ENCODE measurements at places on chromosomes 5 and 9. TPM values are rescaled to one million over a fixed set of nuclear protein-coding genes. Genes with fewer than 3 reads are reported as not detected.
A peak's percentile ranks its signal among the peaks of the same experiment; 100 is the strongest.

DNA sequence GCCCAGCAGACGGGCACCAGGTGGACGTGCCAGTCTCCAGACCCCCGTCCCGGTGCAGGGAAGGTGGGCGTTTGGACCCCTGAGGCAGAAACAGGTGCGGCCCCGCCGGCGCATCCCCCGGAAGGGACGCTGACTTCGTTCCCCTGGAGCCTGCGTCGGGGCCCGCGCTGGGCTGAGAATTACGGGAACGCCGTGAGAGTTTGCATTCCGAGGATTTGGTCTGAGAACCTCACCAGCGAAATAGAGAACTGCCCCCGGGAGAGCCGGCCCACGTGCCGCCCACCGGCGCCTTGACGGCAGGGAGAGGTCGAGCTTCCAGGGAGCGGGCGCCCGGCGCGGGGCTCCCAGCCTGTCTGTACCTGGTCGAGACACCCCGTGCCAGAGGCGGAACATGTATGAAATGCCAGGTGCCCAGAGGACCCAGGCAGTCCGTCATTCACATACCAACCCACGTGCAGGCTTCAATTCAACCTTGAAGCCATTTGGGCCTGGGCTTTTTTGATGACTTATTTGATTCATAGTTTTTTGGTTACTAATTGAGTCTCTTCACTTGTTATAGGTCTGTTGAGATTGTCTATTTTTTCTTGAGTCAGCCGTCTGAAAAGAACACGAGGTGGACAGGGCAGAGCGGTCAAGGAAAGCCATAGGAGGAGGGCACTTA lies 877 bp upstream of the CAMSAP1 start:
- no peak for DNase-seq
- peaks cover 67% of the 10 kb centered on the region for H3K4me1 ChIP-seq
- peak overlapping the region; percentile 54 for H3K27ac ChIP-seq
- H3K4me3 ChIP-seq: peak overlapping the region; percentile 91

GRCh38 chr9:10946676-10947410 lies 334.0 kb upstream of the PTPRD start:
- no peaks in the 10 kb centered on the region for H3K27me3 ChIP-seq
- peaks cover 3% of the 10 kb centered on the region for H3K36me3 ChIP-seq
- H3K4me3 ChIP-seq: no peak overlapping the region
- DNase-seq: no peak

GRCh38 chr5:143525176-143525575 lies 121.7 kb upstream of the NR3C1 start:
- H3K4me3 ChIP-seq: no peak overlapping the region
- no peak overlapping the region for H3K27ac ChIP-seq
- H3K36me3 ChIP-seq: no peaks in the 10 kb centered on the region
- H3K27me3 ChIP-seq: no peaks in the 10 kb centered on the region
- H3K4me1 ChIP-seq: no peaks in the 10 kb centered on the region

DNA sequence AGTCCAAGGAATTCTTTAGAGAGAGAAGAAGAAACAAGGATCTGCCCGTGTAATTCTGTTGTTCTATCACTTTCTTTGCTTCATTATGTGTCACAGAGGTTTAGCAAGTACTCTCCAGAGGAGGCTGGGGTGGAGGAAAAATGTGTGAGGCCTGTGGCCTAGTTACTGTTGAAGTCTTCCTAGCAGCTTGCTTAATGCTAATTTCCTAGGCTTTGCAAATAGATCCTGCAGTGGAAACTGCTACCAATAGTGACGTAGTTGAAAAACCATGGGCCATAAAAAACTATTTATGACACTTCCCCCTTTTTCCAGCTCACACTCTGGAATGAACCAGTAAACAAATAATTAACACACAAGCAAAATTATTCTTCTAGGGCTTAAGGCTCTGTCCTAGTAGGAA lies 27.0 kb upstream of the C9orf72 start:
- no peaks in the 10 kb centered on the region for H3K36me3 ChIP-seq
- no peaks in the 10 kb centered on the region for H3K4me1 ChIP-seq
- no peaks in the 10 kb centered on the region for H3K27me3 ChIP-seq

DNA sequence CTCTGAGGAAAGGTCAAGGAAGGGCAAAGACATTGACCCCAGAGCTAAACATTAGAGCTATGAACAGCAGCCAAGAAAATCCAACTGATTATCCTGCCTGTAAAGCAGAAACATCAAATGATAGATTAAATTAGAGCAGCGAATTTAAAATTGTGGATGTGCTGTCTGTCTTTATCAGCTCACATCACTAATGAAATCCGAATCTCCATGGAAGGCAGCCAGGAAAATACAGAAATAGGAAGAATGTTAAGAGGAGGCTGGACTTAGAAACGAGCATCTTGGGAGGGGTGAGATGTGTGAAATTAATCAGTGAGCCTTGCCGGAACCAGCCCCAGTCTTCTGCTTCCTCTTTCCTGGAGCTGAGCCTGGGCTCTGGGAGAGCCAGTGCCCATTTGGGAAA lies 191.0 kb downstream of the PJA2 start:
- H3K36me3 ChIP-seq: no peaks in the 10 kb centered on the region
- no peaks in the 10 kb centered on the region for H3K4me1 ChIP-seq
- DNase-seq: no peak
- no peak overlapping the region for H3K4me3 ChIP-seq

GRCh38 chr5:169548315-169548714 lies 35.3 kb upstream of the SPDL1 start:
- peaks cover 68% of the 10 kb centered on the region for H3K27me3 ChIP-seq
- no peaks in the 10 kb centered on the region for H3K36me3 ChIP-seq
- peaks cover 29% of the 10 kb centered on the region for H3K4me1 ChIP-seq
- H3K4me3 ChIP-seq: no peak overlapping the region

PELO gene
- total RNA-seq: 17.5 TPM

TMC1 gene
- total RNA-seq: not detected

RFESD gene
- 4.8 TPM for total RNA-seq

UBTD2 gene
- total RNA-seq: 7.2 TPM

ZNF883 gene
- 0.49 TPM for total RNA-seq

FAM221B gene
- total RNA-seq: not detected

All from activated T-cell treated with anti-CD3 and anti-CD28 coated beads, Interleukin-2, amount 50 U/mL, for 72 hours (primary cell).